Activated naive CD4-positive, alpha-beta T cell treated with anti-CD3 and anti-CD28 coated beads, Interleukin-2, amount 10 ng/mL, durations not matched to agents 7 days and 5 days (primary cell): ENCODE measurements at places on chromosomes 4 and X.

- no peak for DNase-seq
These were observed 357.9 kb downstream of the UNC5C start for GRCh38 chr4:95190751-95191436.

GRCh38 chr4:48350871-48351270, 9.5 kb downstream of the SLAIN2 start:
- no peak for DNase-seq

DNA sequence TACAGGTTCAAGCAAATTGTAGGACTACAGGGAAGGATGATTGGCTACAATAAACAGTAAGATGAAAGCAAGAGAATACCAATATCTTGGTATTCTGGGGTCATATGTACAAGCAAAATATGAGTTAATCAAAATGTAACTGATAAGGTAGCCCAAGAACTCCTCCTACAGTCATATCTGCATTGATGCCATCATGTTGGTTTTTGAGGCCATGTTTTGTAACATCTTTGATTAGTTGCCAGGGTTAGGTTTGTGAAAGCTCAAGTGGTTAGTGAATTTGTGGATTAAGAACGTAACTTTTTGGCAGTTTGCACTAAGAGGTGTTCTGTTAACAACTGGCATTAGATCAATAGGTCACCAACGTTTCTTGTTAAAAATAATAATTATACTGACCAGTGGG, 59.6 kb downstream of the USP9X start:
- DNase-seq: no peak

GRCh38 chrX:152155766-152156310, 17.5 kb upstream of the MAGEA10 start:
- no peak for DNase-seq

- no peak for DNase-seq
These were observed 278.1 kb upstream of the TET2 start for GRCh38 chr4:104868533-104868932.

DNA sequence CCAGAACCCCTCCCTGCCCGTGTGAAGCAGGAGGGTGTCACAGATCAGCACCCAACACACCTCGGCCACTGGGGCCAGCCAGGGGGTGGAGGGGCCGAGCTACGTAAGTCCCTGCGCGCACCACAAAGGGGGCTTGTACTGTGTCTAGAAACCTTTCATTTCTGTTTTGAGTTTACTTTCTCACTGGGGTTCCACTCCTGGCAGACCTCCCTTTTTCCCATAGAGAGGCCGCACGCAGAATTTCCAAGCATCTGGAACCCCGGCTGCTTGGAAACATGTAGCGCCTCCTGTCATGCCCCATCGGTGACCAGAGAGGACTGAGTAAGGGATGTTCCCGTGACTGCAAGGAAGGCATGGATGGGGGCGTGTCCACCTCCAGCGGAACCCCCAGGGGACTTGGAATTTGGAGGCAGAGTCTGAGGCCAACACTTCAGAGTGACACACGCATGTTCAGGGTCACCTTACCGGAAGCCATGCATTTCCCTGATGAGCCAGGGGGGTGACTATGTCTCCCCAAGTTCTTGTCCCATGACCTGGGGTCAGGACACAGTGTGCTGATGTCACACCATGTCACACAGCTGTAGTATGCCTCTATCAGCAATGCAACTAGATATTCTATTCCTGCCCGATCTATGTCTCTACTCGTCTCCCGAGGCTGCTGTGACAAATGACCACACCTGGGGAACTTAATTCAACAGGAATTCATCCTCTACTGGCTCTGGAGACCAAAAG, 105.3 kb downstream of the DHRSX start:
- no peak for DNase-seq
